Posterior vena cava (tissue), 2 donors: ENCODE measurements at places on chromosomes 3 and 15.

DNA sequence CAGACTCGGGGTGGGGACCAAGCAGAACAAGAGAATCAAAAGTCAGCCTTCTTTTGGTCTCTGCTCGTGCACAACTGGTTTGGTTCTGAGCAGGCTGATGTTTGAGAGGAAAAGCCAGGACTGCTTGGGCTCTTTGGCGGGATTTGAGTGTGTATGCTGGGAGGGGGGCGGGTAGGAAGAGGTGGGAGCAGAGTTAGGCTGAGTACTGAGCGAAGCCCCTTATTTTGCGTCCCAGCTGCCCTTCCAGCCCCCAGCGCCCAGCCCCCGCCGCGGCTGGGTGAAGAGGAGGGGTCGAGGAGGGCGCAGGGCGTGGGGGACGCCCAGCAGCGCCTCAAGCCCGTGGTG, 153.5 kb upstream of the GOLIM4 start:
- no peak for DNase-seq

GRCh38 chr3:109963831-109964230, 626.5 kb upstream of the DPPA4 start:
- DNase-seq, result no peak

DNA sequence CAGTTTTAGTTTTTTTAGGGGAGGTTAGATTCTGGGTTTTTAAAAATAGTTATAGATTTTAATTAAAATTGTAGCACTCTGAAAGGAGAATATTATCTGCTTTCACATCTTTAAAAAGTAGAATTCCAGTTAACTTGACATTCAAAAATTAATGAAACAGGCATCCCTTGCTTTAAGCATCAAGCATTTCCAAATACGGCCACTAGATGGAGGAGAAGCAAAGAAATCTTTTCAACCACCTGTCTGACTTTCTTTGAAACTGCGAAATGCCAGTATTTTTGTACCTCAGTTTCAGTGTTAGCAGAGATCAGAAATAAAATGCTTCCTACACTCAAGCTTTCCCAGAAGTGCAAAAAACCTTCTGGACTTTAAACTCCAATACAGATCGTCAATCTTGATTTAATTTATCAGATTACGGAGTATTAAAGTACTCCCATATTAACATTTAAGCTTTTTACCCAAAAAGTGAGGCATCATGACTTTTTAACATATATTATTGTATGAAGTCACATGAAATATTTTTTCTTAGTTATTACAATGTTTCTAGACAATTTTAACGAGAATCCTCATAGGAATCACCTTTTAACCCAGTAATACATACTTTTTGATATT, 153.3 kb downstream of the P3H2 start:
- DNase-seq, result no peak

GRCh38 chr3:128619146-128619890, 31.3 kb downstream of the RPN1 start:
- peak; percentile 59 for DNase-seq

- no peak for DNase-seq
Observed at GRCh38 chr3:168034152-168034928, 61.4 kb downstream of the GOLIM4 start.

- no peak for DNase-seq
Observed at GRCh38 chr3:146537603-146538002, 6.8 kb downstream of the PLSCR1 start.
